Activated naive CD4-positive, alpha-beta T cell (primary cell): ENCODE measurements at places on chromosomes 3 and 15.

DNA sequence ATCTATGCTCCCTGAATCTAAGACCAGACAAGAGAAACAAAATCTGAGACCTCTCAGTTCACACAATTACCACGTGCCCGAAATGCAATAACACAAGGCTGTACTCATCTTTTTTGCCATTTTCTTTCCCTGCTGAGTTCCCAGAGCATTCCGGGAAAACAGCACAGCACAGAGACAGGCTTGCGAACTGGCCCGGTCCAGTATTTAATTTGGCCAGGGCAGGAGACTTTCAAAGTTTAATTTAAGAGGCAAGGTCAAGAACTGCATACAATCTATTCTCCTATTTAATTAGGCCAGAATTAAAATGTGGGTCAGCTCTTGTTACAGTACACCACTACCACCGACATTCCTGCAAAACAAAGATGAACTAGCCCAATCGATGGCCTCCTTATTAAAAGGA lies 87.5 kb upstream of the SNRPA1 start:
- no peak for DNase-seq

DNA sequence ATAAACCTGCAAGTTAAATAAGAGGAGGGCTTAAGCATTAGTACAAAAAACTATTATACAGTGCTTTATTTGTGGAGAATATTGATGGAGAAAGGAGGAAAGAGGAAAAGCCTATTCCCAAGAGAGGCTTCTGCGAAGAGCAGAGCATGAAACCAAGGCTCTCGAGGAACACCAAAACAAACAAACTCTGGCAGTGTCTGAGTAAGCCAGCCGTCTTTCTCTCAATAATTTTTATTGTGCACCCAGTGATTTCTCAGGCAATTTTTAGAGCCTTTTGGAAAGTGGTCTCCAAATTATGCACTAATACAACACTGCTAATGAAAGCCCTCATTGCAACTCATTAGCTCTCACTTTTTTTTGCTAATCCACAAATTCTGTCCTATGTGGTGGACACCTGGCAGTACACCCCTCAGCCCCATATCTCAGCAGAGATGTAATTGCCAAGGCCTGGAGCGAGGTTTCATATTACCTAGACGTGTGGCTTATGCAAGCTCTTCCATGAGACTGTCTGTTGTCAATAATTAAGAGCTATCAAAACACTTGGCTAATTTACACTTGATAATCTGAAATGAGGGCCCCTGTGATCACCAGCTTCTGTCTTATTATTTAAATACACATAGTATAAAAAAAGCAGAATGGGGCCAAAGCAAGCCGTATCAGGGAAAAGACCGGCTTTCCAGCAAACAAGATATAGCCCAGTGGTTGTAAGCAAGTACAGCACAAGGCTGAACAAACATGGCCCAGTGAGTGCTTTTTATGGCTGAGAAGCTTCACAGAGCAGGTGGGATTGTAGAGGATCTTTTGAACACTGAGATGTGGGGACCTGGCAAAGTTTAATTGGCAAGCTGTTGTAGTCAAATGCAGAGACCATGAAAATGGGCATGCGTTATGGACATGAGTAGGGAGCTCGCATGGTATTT lies 216.9 kb downstream of the ROBO2 start:
- no peak for DNase-seq

DNA sequence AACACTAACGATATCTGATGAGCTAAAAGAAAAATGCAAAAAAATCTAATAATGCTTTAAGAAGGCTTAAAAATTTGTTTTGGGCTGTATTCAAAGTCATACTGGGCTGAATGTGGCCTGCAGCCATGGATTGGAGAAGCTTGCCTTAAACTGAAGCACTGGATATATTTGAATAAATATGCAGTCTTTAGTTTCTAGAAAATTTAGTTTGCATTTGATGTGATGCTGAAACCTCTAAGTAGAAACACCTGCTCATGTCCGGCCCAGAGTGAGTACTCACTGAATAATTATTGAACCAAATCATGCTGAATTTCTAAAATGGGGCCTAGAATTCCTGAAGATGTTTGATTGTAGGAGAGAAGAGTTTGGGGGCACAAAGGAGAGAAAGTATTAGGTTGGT lies 43.9 kb downstream of the ABHD5 start:
- DNase-seq = no peak

DNA sequence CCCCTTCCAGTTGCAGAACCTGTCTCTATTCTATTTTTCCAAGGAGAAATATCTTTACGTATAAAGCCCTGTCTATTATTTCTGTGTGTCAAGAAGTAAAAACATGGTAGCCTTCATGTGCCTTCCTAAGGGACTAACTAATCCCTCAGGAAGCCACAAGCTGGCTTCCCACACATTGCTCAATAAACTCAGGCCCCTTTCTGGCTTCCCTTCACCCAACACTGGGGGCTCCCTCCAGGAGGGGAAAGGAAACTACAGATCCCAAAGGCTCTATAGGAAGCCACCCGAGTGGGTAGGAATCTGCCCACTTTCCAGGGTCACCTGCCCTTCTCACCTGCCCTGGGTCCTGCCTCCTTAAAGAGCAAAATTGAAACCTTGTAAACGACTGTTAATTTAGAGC lies 4.6 kb downstream of the TLE3 start:
- no peak for DNase-seq

- no peak for DNase-seq
Measured at GRCh38 chr3:194596906-194597305, 36.3 kb downstream of the TMEM44 start.
